ENCODE measurements at places on chromosomes 5 and 9.

- no peak for DNase-seq
Observed at GRCh38 chr5:157519579-157520253, 55.9 kb downstream of the ADAM19 start.

DNA sequence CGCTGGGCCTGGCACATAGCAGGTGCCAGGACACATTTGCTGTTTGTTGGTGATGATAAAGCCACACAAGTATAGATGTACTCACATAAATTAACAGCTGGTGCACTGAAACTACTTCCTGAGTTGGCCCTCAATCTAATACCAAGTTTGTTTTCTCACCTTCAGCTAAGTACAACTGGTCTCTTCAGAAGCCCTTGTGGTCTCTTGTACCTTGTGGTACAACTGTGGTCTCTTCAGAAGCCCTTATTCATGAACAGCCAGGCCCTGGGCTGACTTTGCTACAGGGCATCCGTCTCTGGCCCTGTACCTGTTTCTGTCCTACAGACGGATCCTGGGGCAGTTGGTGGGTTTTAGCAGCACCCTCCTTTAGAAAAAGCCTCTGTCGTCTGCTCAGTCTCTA is 81.5 kb downstream of the DAB2IP start:
- no peak for DNase-seq

DNA sequence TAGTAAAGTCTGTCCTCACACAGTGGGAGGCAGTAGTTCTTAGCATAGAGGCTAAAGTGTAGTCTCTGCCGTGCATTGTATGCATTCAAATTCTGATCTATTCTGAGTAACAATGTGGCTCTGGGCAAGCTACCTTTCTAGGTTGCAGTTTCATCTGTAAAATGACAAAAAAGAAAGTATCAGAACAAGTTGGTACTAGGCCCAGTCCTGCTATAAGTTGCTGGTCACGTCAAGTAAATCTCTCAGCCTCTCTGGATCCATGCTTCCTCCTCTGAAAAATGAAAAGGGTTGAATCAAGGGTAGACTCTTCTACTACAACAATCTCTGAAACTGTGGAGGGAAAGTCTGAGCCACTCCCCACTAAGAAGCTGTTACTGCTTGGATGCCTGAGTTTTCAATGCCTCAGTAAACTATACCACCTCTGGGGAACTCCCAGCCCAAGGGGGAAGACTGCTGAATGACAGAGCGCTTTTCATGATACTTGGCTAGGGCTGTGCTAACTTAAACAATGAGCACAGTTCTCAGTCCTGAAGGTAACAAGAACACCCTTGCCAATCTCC is 34.5 kb upstream of the SPARC start:
- no peak for DNase-seq

DNA sequence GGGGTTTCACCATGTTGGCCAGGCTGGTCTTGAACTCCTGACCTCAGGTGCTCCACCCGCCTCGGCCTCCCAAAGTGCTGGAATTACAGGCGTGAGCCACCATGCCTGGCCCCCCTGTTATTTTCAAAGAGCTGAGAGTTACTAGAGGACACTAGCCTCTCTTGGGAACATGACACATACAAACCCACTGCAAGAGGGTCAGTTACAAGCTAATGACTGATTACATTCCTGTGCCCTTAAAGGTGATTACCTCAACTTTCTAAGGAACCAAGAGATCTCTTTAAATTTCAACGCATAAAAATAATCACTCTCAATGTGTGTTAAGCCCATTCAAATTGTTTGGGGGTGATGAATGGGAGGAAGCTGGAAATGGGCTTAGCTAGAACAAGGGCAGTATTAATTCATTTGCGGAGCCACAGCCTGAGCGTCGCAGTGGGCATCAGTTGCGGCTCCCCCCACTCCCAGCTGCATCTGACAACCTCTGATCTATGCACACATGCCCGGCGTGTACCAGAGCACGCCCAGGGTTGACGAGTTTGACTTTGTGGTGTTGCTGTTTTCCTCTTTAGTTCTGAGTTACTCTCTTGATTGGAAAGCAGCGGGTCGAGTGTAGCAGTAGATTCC is 146.9 kb downstream of the GOLPH3 start:
- DNase-seq = no peak
